ENCODE measurements at places on chromosomes 12 and 14.

- DNase-seq: no peak
These were observed 20.2 kb downstream of the ZFHX2 start for GRCh38 chr14:23531391-23531790.

DNA sequence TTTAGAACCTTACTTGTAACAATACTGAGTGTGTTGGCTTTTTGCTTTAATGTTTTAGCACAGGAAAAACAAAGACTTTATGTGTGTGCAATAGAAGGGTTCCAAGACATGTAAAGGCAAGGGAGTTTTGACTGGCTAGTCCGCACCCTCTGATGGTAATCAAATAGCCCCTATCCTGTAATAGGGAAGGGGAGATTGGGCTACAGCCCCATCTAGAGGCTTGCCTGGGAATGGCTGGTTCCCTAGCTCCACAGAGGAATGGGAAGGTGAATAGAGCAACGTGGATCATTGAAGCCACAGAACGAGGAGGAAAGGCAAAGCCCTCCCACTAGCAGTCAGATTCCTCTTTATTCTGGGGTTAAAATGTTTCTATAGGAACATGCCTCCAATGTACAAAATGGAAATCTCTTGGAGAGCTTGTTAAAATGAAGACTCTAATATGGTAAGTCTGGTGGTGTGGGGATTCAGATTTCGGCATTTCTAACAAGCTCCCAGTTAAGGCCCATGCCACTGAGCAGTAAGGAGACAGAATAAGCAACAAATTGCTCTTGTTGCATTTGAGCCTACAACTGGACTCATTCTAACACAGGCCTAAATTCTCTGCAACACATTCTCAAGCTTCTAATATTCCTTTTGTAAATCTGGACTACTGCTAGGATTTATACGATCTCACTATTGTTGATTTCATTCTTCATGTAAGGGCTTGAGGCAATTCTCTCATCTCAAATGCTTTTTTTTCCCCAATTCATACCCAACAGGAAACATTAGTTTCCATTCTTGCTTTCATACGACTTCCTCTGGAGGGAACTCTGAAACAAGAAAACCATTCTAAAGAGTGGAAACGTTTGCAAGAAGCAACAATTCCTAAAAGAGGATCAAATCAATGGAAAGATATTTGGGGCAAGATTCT, 57.1 kb downstream of the NIN start:
- peak; percentile 31 for DNase-seq

DNA sequence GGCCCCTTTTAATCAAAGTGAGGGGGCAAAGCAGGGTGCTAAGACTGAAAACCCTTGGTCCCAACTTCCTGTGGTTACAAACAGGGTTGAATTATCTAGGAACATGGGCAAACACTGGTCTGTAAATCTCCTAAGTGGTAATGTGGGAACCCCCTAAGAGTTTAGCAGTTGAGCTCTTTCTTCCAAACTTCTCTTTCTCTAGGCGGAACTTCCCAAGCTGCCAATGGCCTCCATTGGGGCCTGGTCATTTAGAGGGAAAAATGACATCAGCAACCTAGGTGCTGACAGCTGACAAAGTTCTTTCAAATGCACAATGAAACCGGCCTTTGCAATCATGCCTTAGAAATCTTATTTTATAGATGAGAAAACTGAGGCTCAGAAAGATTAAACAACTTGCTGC, 17.7 kb downstream of the HEBP1 start:
- DNase-seq: no peak

DNA sequence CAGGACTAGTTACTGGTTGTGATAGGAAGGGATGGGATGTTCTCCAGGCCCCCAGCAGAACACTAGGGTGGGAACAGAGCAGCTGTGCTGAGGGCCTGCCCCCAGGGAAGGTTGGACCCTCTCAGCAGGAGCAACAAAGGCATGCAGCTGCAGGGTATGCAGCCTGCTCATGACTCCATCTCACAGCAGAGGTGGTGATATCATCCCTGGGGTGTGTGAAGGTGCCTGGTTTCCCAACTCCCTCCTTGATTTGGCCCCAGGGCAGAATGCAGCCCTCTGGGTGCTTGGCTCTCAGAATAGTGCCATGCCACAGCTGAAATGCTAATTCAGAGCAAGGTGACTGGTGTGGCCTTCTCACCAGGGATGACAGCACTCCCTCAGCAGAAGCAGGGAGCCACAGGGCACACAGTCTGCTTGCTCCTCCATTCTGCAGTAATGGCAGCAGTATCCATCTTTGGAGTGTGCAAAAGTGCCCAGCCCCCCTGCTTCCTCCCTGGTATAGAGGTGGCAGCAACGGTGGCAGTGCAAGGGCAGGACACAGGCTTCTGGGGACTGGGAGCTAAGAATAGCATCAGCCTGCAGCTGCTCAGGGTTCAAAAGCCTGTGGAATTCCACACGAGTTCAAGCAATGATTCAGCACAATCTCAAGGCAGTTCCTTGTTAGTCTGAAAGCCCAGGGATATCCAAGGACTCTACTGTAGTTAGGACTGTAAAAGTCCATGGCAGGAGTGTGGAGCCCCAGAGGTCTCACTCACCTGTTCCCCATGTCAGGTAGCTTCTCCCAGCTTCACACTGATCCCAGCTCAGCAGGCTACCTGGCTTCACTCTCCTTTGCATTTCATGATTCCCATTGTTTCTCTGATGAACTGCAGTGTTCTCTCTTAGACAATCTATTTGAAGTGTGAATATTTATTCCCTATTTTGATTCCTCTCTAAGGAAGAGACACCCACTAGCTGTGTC, 298.1 kb upstream of the FOXG1 start:
- no peak for DNase-seq

DNA sequence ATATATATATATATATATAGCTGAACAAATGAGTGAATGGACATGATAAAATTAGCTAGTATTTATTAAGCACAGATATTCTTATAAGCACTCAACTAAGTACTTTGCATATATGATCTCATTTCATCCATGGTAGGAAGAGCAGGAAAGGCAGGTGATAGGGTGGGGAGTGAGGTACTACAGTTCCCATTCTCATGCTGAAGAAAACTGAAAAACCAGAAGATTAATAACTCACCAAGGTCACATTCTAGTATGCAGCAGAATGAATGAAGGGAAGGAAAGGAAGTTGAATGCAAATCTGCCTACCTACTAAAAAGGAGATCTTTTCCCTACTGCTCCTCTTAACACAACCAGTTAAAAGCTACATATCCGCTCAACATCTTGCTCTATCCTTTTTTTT, 298.1 kb upstream of the TMPO start:
- no peak for DNase-seq

- DNase-seq: no peak
These were observed 29.6 kb downstream of the BEGAIN start for GRCh38 chr14:100557658-100558057.

DNA sequence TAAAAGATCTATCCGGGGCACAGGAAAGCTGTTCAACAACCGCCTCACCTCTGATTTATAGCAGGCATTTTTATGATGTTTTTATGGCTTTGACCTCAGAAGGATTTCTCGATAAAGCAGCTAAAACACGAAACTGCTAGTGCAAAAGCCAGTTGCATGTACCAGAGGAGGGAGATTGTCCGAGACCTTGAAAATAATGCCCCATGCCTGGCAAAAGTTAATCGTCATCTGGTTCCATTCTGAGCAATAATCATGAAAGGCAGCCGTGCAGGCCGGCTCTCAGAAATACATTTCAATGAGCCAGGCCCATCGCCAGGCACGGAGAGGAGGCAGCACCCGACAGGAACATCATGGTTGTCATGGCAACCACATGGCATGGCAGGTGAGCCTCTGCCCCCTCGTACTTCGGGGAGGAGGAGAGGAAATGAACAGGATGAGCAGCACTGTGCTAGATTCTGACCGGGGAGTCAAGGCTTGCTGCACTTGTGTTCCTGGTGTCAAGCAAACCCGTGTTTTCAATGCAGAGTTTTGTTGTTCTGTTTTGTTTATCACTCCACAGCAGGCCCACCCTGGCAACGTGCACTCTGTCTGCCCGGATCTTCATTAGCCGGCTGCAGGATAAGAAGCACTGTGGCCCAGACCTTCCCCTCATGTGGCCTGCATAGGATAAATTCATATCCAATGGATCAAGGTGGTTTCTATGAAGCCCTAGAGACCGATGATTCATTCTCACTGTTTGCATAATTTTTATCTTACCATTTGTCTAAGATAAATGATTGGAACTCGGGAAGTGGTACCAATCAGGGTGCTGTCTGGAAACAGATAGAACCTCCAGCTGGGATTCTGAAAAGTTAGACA, 160.2 kb downstream of the RIMBP2 start:
- DNase-seq: peak; percentile 56

GRCh38 chr12:70185301-70185700, 57.9 kb upstream of the CNOT2 start:
- no peak for DNase-seq

DNA sequence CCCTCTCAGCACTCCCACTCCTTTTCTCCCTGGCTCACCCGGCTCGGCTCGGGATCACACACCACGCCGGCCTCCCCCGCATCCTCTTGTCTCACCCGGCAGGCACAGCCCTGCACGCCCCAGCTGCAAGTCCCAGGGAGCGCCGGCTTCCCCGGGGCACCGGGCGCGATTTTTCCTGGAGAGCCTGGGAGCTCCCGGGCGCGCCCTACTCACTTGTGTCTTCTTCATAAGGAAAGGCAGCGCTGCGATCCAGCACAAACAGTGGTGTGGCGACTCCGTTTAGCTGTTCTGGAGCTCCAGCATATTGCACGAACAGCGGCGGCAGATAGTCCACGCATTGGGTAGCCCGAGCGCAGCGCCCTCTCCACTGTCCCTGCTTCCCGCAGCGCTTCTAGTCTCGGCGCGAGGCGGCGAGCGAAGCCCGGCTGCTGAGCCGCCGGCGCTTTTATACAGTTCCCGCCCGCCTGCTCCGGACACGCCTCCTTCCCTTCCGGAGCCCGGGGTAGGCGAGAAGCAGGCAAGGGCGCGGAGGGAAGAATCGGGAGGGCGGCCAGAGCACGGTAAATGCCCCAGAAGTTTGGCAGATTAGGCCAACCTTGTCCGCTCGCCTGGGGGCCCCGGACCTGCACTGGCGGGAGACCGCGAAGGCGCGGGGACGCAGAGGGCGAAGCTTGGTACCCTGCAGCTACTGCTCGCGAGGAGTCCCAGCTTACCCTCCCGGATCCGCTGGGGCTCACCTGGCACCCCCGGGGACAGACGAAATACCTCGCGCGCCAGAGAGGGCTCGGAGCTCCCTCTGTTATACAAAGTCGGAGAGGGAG, at the start of gene KITLG:
Gene KITLG (minus strand): TSS at position 421 of the 821 bp plus-strand sequence. CDS start 193 bp downstream, at position 228.
- DNase-seq: peak; percentile 76

GRCh38 chr14:81314443-81315175, 85.5 kb downstream of the STON2 start:
- DNase-seq: no peak

DNA sequence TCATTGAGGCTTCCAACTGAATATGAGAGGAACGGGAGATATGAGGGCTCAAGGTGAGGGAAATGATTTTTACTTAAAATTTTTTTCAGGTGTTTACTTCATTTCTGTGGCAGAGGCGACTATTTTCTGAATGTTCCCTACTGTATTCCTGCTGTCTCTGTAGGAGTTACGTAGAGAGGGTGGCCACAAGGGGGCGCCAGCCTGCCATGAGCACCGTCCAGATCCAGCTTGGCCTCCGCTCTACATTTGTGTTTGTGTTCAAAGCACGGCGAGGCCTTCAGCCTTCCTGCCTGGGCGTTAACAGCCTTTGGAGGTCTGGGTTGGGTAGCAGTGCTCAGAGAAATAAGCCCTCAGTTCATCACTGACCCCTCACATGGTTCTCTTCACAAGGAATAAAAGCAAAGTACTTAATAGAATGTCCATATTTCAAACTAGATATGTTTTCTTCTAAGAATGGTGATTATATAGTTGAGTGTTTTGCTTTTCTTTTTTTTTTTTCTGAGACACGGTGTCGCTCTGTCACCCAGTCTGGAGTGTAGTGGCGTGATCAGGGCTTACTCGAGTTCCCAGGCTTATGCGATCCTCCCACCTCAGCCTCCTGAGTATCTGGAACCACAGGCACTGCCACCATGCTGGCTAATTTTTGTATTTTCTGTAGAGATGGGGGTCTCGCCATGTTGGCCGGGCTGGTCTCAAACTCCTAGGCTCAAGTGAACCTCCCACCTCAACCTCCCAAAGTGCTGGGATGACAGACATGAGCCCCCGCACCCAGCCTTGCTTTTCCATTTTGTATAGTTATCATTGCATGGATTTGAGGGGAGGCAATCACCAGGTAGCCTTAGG, 22.3 kb downstream of the CKB start:
- peak; percentile 87 for DNase-seq

DNA sequence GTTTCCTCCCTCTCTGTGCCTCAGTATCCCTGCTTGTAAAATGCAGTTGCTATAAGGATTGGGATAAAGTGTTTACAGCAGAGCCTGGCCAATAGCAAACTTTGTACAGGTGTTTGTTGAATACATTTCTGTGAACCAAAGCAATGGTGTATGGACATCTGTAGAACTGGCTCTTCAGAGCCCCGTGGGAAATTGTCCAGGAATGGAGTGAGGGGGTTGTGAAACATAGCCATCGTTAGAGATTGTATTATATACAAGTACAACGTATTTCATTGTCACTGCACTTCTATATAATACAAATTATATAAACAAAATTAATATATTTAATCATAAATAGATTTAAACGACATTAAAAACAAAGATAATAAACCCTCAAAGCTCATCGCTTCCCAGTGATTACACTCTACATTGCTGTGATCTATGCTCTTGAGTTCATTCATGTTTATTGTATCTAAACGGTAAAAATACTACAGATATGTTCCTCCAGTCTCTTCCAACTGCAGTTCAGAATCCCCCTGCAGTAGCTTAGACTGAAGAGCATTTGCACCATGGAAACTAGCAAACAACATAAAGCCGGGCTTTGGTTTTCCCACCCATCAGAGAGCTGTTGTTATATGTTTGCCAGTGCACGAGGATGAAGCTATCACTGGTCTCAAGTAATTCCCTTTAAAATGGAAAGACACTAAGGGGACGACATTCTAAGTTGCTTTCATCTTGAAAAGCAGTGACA, 216.7 kb downstream of the TMEM132C start:
- DNase-seq: no peak

GRCh38 chr12:122989225-122989839, 8.9 kb downstream of the ARL6IP4 start:
- no peak for DNase-seq

DNA sequence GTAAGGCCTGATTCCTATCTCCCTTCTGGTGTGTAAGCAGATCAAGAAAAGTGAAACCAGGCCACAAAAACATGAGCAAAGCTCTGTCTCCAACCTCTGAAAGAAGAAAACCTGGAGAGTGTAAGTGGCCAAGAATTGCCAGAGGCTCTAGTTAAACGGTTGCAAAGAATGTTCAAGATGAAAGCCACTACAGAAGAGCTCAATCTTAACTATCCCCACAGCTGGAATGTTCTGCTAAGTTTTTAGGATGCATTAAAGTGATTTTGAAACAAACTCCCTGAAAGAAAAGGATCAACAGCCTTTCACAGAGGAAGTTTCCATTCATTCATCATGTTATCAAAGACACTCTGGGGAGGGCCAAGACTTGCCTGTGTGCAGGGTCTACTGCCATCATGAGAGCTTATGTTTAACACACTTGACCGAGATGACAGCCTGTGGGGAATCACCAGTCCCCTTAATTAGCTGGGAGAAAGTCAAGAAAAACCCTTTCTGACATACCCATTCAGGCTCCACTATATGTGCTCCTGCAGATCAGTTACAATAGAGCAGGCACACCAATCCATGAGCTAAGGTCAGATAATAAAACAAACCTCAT, 128.0 kb upstream of the OVCH1 start:
- DNase-seq: no peak

- DNase-seq: no peak
These were observed 930.5 kb upstream of the NOVA1 start for GRCh38 chr14:27528328-27528727.

- DNase-seq: no peak
These were observed 185.3 kb upstream of the BCL2L14 start for GRCh38 chr12:11885261-11886038.
